Lung (tissue), 17 donors: ENCODE measurements at places on chromosomes 1 and 21. TPM values are rescaled to one million over a fixed set of nuclear protein-coding genes. Genes with fewer than 3 reads are reported as not detected.

C8A gene
- total RNA-seq, result not detected

VANGL2 gene
- 13.9 TPM for total RNA-seq

MMEL1 gene
- 5.9 TPM for total RNA-seq

DNA sequence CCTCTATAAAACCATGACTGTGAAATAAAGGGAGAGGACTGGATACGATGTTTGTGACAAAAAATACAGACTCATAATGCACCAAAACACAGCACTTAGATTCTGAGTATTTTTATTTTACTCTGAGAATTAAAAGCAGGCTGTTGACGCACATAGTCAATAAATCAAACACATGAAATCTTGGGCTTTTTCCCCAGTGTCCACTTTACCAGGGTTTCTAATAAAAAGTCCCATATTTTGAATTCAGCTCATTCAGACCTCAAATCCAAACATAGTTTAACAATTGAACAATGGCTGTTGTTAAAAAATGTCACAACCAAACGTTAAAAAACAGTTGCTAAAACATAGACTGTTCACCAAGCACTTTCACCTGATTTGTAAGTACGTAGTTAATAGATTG is 553.4 kb downstream of the LTN1 start:
- no peaks in the 10 kb centered on the region for H3K27me3 ChIP-seq
- H3K4me3 ChIP-seq, result no peak overlapping the region
- DNase-seq, result no peak
- no peaks in the 10 kb centered on the region for H3K36me3 ChIP-seq
- peaks cover 5% of the 10 kb centered on the region for H3K4me1 ChIP-seq

- H3K4me3 ChIP-seq, result no peak overlapping the region
- no peak overlapping the region for H3K27ac ChIP-seq
- H3K36me3 ChIP-seq, result no peaks in the 10 kb centered on the region
- no peaks in the 10 kb centered on the region for H3K27me3 ChIP-seq
- H3K4me1 ChIP-seq, result no peaks in the 10 kb centered on the region
- DNase-seq, result no peak
Observed at GRCh38 chr1:210850556-210850955, 283.4 kb downstream of the KCNH1 start.

- peak overlapping the region; percentile 85 for H3K27ac ChIP-seq
- no peaks in the 10 kb centered on the region for H3K27me3 ChIP-seq
- H3K4me1 ChIP-seq, result peaks cover 18% of the 10 kb centered on the region
Observed at GRCh38 chr21:38733972-38734546, 71.7 kb upstream of the ETS2 start.

- peak; percentile 89 for DNase-seq
- H3K27ac ChIP-seq, result no peak overlapping the region
- no peaks in the 10 kb centered on the region for H3K27me3 ChIP-seq
- H3K4me3 ChIP-seq, result no peak overlapping the region
- H3K4me1 ChIP-seq, result peaks cover 3% of the 10 kb centered on the region
Observed at GRCh38 chr1:163410073-163410999, 88.6 kb downstream of the NUF2 start.

DNA sequence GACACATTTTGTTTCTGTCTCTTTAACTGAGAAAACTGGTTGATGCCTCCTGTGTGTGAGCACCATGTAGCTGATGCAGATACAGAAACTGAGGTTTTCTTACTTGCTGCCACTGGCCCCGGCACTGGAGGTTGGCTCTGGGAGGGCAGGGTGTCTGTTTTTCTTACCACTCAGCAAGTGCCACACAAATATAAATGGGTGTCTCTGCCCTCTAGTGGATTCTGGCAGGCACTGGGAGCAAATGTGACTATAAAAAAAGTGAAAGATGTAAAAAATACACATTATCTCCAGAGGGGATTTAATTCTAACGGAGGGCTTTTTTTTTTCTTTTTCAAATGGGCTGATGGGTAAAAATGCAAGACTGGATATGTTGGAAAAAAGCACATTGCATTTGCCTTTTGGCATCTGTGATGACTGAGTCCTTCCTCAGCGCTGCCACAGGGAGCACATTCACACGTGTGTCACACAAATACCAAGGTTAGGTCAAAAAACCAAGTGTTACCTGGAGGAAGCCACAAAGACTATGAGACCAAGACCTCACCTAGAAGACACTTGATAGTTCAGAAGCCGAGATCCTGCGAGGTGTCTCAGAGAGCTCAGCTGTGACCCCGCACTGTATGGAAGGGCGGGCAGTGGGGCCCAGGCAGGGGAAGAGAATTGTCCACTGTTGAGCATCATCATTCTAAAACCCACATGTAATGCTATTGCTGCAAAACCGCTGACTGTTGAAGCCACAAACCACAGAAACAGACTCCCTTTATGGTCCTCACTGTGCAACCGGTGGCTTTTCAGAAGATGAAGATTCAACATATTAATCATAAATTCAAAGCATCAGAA is 18.9 kb downstream of the PGBD2 start:
- no peak overlapping the region for H3K27ac ChIP-seq
- no peak overlapping the region for H3K4me3 ChIP-seq
- H3K4me1 ChIP-seq, result no peaks in the 10 kb centered on the region
- DNase-seq, result peak; percentile 57
- no peaks in the 10 kb centered on the region for H3K36me3 ChIP-seq

DNA sequence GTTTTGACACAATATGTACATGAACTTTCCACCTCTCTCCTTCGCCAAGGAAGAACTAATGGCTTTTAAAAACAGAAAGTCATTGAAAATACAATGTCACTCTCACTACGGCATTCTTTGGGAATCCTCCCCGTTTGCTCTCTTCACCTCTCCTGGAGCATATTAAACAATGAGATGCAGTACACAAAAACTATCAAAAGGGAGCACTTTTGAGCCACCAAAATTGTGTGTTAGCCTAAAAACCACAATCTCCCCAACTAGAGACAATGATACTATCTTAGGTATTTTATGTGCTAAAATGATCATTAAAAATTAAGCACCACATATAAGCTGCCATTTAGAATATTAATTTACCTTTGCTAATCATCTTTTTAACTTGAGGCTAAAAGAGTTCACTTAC is 425.5 kb downstream of the KCTD3 start:
- DNase-seq, result peak; percentile 59
- no peak overlapping the region for H3K4me3 ChIP-seq
- H3K27ac ChIP-seq, result no peak overlapping the region
- H3K4me1 ChIP-seq, result no peaks in the 10 kb centered on the region

GRCh38 chr1:177569476-177569875 is 398.7 kb downstream of the BRINP2 start:
- no peak for DNase-seq
- H3K27ac ChIP-seq, result no peak overlapping the region
- H3K4me3 ChIP-seq, result no peak overlapping the region
- H3K27me3 ChIP-seq, result no peaks in the 10 kb centered on the region

GRCh38 chr21:16258844-16259611 is 529.2 kb downstream of the USP25 start:
- H3K27ac ChIP-seq, result no peak overlapping the region
- H3K36me3 ChIP-seq, result no peaks in the 10 kb centered on the region
- DNase-seq, result no peak
- H3K4me1 ChIP-seq, result no peaks in the 10 kb centered on the region
- no peaks in the 10 kb centered on the region for H3K27me3 ChIP-seq

DNA sequence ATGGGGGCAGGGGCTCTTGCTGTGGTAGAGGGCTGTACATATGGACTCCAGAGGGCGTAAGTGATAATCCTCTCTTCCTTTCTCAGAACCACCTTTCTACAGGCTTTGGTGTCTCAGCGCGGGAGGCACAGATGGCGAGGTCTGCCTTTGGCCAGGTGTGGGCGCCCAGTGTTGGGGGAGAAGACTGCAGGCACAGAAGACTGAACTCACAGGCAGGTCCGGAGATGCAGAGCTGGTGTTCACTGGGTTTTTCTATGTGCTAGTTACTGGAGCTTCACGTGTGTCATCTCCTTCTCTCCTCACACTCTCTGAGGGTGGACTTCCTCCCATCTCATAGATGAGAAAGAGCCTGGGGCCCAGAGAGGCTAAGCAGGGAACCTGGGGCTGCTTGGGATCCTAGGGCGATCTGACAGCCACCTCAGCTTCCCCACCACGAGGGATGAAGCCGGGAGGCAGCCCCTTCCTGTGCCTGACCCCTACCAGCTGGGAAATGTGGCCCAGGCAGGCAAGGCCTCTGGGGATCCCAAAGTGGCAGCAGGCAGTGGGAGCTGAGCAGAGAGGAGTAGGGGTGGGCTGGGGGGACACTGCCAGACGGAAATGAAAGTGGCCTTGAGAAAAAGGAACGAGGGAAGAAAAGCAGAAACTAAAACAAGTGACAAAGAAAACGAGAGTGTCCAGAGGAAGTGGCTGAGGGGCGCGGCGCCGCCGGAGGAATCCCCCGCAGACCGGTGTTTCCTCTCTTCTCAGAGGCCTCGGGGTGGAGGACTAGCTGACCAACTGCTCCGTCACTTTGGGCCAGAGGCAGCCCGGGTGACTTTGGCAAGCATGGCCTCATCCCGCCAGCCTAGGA is 191.6 kb downstream of the HIVEP3 start:
- peak overlapping the region; percentile 61 for H3K27ac ChIP-seq
- no peak overlapping the region for H3K4me3 ChIP-seq
- H3K4me1 ChIP-seq, result no peaks in the 10 kb centered on the region
- H3K36me3 ChIP-seq, result no peaks in the 10 kb centered on the region
- peak; percentile 39 for DNase-seq
- H3K27me3 ChIP-seq, result no peaks in the 10 kb centered on the region

DNA sequence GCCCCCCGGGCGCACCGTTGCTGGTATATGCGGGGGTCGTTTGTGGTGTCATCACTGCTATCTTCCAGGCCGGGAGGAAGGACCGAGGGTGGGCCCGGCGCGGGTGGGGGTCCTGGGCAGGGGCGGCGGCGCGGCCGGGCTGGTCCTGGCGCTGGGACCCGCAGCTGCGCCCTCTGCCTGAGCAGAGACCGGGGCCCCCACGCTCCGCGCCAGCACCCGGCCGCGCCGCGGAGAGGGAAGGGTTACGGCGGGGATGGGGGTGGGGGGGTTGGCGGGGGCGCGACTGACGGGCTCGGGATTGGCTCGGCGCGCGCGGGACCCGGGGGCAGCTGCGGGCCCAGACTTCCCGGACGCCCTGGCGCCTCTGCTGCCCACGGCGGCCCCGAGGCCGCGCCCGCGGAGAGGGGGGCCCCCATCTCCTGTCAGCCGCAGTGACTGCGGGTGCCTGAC is 13.8 kb upstream of the SAMD11 start:
- no peaks in the 10 kb centered on the region for H3K27me3 ChIP-seq
- H3K4me3 ChIP-seq, result no peak overlapping the region
- no peak for DNase-seq
- H3K27ac ChIP-seq, result no peak overlapping the region
- H3K4me1 ChIP-seq, result peaks cover 56% of the 10 kb centered on the region

DNA sequence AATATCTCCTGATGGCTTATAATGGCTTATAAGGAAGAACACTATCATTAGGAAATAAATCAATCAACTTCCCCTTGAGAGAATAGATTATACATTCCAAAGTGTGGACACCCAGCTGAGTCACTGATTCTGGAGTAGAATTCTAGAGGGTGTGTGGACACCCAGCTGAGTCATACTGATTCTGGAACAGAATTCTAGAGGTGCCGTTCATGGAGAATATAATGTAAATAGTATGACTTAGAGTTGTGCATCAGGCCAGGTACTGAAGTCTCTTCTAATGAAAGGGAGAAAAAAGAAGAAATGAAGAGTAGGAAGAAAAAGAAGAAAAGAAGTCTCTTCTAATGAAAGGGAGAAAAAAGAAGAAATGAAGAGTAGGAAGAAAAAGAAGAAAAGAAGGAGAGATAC is 2.4 kb upstream of the USP33 start:
- no peaks in the 10 kb centered on the region for H3K27me3 ChIP-seq
- peaks cover 2% of the 10 kb centered on the region for H3K4me1 ChIP-seq
- no peak for DNase-seq
- H3K36me3 ChIP-seq, result no peaks in the 10 kb centered on the region
- no peak overlapping the region for H3K27ac ChIP-seq
- H3K4me3 ChIP-seq, result no peak overlapping the region

DNA sequence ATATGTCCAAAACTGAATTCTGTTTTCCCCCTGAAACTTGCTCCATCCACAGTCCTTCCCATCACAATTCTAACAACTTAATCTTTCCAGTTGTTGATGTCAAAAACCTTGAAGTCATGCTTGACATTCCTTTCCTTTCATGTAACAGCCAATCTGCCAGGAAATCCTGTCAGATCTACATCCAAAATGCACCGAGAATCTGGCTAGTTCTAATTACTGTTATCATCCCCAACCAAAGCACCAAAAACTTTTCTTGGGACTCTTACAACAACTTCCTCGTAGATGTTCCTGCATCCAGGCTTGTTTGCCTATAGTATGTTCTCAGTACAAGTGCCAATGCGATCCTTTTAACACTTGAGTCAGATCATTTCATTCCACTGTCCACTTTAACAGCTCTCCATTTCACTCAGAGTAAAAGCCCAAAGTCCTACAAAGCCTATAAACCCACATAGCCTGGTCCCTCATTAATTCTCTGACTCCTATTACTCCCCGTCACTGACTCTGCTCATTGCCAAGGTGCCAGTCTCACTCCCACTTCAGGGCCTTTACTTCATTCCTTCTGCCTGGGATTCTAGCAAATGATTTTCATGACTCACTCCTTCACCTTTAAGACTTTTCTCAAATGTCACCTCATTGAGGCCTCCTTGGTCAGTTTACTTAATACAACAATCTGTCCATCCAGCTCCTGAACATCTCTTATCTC is 493.2 kb upstream of the NFIA start:
- H3K4me1 ChIP-seq, result no peaks in the 10 kb centered on the region
- no peak overlapping the region for H3K27ac ChIP-seq
- H3K36me3 ChIP-seq, result no peaks in the 10 kb centered on the region

GRCh38 chr1:212515329-212515760 is 82.6 kb downstream of the NENF start:
- H3K27ac ChIP-seq, result no peak overlapping the region
- no peaks in the 10 kb centered on the region for H3K36me3 ChIP-seq
- no peak for DNase-seq
- no peaks in the 10 kb centered on the region for H3K27me3 ChIP-seq
- H3K4me1 ChIP-seq, result peaks cover 8% of the 10 kb centered on the region

DNA sequence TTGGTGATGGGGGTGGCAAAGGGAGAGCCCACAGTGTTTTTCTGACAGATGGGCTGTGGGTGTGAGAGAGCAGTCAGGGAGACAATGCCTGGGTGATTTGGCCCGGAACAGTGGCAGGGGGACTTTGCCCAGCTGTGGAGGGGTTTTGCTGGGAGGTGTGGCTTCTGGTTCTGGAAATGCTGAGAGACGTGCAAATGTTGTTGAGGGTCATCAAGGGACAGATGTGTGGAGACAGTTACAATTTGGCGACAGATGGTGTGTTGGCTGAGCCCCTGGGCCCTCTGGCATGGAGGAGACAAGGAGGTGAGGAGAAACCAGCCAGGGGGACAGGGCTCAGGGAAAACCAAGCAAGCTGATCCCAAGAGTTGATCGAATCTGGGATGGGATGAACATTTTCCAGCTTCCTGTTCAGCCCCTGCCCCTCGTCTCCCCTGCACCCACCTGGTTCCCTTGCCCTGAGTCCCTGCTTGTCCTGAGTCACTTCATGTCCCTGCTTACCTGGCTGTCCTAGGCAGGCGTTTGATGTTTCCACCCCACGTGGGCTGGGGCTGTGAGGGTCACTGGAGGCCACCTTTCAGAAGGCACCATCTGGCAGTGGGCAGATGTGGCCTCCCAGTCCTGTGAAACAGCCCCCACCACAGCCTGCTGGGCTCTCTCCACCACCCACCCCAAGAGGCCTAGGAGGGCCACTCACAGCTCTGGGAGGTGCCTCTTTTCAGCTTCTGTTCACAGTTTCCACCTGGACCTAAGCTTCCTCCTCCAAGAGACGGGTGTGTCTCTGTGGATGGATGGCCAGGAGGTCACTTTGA is 15.8 kb upstream of the ZNF678 start:
- no peak for DNase-seq
- H3K4me3 ChIP-seq, result no peak overlapping the region
- no peak overlapping the region for H3K27ac ChIP-seq
